GM12864 (cell line): ENCODE measurements at places on chromosomes 11 and 22.

GRCh38 chr11:20457934-20458680 is 70.6 kb downstream of the PRMT3 start:
- no peak for DNase-seq

DNA sequence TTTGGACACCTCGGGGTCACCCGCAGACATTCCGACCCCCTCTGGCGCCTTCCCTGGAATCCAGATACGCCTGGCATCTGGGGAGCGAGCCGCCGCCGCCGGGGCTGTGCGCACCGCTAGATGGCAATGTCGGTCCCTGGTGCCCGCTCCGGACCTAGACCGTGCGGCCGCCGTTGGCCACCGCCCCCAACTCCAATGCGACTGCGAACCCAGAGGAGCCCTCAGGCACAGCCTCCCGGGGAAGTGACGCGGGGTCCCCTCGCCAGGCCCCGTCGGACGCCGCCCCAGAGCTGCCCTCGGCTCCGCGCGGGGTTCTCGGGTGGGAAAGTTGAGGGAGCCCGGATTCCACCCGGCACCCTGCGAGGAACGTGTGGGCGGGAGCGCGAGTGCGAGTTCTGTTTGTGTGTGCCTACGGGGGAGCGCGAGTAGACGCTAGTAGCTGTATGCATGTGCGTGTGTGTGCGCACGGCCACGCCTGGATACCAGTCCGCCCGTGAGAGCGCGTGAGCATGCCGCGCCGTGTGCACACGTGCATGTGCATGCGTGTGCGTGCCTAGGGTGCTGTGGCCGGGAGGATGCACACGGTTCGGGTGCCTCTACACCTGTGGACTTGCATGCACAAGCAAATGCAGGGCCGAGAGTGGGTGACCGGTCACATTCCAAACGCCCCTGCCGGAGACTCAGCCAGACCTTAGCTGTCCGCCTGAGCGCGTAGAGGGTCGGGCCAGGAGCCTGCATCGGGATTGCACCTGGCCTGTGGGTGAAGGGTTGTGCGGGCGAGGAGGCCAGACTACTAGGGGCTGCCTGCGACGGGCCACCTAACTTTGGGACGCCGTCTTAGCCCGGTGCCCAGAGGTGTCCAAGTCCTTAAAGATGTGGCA is 1.9 kb downstream of the CHRM4 start:
- DNase-seq = no peak

DNA sequence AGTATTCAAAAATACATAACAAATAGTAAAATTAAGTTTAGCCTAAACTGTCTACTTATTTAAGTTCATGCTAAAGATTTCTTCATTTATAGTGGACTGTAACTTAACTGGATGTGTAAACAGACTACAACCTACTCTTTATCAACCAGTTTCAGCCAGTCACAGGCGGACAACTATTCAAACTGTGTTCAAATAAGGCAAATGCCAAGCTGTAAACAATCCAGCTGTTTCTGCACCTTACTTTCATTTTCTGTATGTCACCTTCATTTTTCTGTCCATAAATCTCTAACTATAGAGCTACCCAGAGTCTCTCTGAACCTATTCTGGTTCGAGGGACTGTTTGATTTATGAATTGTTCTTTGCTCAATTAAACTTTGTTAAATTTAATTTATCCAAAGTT is 992.8 kb downstream of the DLG2 start:
- no peak for DNase-seq

GRCh38 chr11:61327669-61328071 is 5.2 kb downstream of the DDB1 start:
- DNase-seq = no peak

GRCh38 chr11:132780046-132780445 is 752.3 kb downstream of the OPCML start:
- DNase-seq = no peak

- DNase-seq = no peak
Measured at GRCh38 chr11:32131321-32131720, 40.4 kb downstream of the RCN1 start.

- no peak for DNase-seq
Measured at GRCh38 chr11:100929377-100929776, 200.2 kb downstream of the PGR start.

GRCh38 chr22:49198705-49199084 is 629.0 kb downstream of the BRD1 start:
- DNase-seq = no peak

DNA sequence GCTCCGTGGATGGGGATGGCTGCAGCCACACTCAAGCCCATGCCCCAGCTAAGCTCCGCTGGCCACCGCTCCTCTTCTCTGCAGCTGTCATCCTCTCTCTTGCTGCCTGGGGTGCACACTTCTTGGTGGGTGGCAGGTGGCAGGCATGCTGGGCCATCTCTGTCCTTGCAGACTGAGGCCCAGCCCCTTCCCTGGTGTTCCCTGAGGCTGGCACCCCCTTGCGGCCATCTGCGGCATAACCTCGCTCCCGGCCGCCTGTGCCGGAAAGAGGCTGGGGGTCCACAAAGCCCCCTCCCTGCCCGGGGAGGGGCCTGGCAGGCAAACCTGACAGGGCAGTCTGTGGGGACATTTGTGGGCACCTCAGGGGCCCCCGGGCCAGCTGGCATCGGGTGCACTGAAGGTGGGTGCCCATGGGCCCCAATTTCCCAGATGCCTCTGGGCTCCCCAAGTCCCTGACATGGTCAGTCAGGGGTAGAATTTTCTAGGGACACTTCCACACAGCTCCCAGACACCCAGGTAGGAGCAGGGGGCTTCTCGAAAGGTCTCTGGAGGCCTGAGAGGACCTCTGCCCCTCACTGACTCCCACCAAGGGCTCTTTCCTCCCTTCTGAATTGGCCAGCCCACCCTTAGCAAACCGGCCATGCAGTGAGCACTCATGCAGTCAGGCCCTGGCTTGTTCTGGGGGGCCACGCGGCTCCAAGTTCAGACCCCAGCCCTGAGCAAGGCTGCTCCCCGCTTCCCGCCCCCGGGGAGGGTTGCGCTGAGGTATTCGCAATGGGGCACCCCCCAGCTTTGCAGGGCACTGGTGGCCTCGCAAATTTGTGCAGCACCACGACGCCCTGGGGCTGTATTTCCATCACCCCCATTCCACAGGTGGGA is 23.5 kb upstream of the TH start:
- no peak for DNase-seq

DNA sequence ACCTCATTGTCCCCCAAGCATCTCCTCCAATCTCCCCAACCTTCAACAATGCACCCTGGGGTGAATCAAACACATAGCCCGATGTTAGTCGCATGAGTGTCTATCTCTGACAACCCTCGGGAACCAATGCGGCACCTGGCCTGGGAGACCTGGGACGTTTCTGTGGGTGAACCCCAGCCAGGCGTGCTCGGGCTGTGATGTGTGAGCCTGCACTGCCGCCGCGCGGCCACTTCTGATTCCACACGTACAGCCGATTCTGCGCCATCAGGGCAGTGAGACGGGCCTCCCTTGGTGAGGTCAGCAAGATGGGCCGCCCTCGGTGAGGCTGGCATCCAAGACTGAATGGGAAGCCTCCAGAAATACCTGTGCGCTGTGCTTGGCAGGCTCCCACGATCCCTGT is 5.2 kb upstream of the H19 start:
- DNase-seq = no peak

- no peak for DNase-seq
Measured at GRCh38 chr11:37512156-37512780, 914.2 kb upstream of the RAG2 start.

DNA sequence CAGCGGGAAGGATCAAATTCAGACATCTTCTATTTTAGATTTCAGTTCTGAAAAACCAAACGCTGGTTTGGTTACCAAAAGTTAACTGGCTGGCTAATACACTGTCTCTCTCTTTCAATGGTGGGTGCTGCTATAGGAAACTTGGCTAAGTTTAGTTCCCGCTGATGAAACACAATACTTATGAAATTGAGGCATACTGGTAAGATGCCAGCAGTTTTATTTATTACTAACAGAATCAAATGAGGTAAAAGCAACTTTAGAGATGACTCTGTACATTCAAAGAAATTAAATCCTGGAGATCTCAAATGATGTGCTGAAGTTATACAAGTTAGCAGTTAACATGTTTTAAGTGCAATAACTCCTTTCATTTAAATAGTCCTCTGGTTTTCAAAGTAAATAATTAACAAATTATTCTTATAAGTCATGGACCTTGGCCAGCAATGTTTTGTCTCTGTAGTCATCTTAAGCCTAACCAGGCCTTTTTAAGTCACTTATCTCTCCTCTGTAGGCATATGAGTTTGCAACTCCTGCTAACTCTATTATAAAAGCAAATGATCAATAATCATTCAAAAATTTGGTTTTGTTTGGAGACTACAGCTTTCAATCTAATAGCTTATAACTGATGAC is 54.8 kb downstream of the PAK1 start:
- DNase-seq = no peak

- DNase-seq = no peak
Measured at GRCh38 chr11:132126973-132127899, 756.8 kb downstream of the NTM start.

GRCh38 chr11:115362997-115363396 is 141.2 kb downstream of the CADM1 start:
- DNase-seq = no peak

DNA sequence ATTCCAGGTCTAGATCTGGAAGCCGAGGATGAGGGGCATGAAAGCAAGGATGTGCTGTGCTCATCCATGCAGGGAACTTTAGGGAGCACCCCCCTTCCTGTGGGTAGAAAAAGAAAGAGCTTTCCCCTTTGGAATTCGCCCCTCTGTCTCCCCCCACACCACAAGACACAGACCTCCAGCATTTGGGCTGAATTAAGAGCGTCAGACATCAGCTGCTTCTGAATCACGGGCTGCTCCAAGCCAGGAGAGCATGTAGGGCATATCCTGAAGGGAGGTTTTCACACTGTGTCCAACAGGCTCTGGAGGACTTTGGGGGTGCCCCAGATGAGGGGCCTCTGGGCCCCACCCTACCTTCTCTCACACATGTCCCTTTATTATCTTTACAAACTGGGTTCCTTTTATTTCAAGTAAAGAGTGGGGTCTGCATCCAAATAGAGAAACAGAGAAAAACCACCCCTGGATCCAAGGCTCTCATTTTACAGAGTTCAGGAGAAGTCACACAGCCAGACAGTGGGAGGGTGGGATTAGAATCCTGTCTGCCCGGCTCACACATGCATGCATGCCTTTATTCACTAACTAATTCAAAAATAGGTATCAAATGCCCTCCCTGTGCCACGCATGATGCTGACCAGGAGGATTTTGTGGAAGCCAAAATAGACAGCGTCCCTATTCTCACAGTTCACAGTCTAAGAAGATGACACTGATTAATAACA is 52.8 kb downstream of the LRRC32 start:
- no peak for DNase-seq

DNA sequence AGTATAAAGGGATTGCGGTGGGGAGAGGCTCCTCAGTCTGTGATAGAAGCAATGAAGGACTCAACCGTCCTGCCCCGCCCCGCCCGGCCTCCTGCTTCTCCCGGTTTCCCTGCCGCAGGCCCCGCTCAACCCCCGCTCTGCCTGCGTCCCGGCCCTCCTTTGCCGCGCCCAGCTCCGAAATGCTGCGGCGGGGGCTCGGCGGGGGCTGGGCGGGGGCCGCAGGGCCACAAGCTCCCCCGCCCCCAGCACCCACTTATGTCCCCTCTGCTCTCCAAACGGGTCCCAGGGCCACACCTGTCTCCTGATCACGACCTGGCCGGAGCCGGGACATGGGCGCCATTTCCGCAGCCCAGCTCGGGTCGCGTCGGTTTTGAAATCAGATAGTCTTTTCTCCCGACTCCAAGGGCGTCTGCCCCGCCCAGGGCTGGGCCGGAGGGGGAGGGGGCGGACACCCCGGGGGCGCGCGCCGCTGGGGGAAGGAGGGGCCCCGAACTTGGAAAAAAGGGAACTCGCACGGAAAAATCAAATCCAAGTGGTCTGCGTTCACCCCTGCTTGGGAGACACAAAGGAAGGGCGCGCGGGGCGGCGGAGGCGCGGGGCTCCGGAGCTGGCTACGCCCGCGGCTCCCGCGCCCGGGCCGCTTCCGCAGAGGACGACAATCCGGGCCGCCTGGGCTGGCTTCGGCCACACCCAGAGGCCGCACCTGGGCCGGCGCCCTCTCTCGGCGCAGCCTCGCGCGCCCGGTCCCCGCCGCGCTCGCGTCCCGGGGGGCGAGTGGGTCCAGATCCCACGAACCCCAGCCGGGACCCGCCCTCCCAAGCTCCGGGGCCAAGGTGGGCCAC is 70.6 kb upstream of the EP300 start:
- DNase-seq = no peak

DNA sequence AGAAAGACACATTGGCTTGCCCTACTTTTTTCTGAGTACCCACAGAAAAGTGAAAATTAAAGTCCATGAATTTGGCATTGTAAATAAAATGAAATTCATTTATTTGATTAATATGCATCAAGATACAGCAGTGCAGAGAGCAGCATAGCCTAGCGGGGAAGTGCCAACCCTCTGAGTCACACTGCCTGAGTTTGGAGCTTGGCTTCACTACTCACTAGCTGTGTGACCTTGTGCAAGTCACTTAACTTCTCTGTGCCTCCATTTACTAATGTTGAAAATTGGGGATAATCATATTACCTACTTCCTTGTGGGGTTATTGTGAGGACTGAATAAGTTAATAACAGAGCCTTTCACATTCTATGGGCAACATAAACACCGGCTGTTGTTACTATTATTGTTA is 111.5 kb upstream of the CSNK2A3 start:
- DNase-seq = no peak

DNA sequence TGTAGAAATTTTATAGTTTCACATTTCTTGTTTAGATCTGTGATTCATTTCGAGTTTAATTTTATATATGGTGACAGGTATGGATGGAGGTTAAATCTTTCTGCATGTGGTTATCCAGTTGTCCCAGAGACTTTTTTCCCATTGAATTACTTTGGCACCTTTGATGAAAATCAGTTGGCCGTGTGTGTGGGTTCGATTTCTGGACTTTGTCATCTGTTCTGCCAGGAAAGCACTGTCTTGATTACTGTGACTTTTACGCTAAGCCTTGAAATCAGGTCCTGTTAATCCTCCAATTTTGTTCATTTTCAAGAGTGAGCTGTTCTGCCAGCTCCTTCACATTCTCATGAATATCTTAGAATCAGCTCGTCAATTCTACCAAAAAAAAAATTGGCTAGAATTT is 107.4 kb downstream of the KCNQ1 start:
- no peak for DNase-seq

DNA sequence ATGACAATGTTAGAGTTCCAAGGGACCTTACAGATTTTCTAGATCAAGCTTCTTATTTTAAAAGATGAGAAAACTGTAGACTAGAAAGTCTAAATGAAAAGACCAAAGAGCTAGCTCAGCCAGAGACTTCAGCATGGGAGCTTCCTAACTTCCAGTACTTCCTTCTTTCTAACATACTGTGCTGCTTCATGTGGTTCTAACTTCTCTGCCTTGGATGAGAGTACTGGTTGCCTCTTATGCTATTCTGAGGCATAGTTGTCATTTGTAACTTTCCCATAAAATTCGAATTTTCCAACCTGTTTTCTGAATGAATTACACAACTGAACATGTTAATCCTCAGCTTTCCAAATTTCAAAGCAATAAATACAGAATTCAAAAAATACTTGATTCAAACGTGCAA is 1.8 kb downstream of the MTMR2 start:
- DNase-seq = no peak

GRCh38 chr11:65559951-65560537 is 1.9 kb upstream of the LTBP3 start:
- DNase-seq = no peak

GRCh38 chr11:64856382-64857227 is 12.2 kb upstream of the CDC42BPG start:
- no peak for DNase-seq

- no peak for DNase-seq
Measured at GRCh38 chr11:92638678-92639077, 330.8 kb upstream of the MTNR1B start.
